ENCODE measurements at places on chromosomes 1 and 21. TPM values are rescaled to one million over a fixed set of nuclear protein-coding genes. Genes with fewer than 3 reads are reported as not detected.

The C1orf53 gene
- not detected for total RNA-seq

The FCRLA gene
- 6.6 TPM for total RNA-seq

GRCh38 chr1:91569411-91570119 lies 68.9 kb downstream of the CDC7 start:
- peaks cover 43% of the 10 kb centered on the region for H3K4me1 ChIP-seq
- DNase-seq, result peak; percentile 94
- H3K27me3 ChIP-seq, result no peaks in the 10 kb centered on the region

DNA sequence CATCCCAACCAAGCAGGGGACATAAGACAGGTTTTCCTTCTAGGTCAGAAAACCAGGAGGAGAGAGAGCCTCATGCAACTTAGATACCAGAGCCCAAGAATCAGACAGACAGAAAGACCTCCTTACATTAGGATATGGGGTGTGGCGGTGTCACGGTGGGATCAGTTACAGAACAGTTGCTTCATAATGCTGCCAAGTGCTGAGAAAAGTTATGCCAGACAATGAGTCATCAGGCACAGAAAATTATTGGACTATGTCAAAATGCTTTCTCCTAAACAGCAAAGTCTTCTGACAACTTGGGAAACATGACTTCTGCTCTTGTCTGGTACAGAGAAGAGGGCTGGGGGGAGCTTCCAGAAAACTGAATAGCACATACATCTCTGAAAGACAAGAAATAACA lies 1120.2 kb upstream of the TMPRSS15 start:
- no peaks in the 10 kb centered on the region for H3K4me1 ChIP-seq
- H3K4me3 ChIP-seq, result no peak overlapping the region
- no peak overlapping the region for H3K27ac ChIP-seq
- H3K27me3 ChIP-seq, result no peaks in the 10 kb centered on the region
- DNase-seq, result no peak
- no peaks in the 10 kb centered on the region for H3K36me3 ChIP-seq

GRCh38 chr1:54163573-54163972 lies 10.8 kb upstream of the CDCP2 start:
- DNase-seq, result no peak
- no peak overlapping the region for H3K4me3 ChIP-seq
- no peaks in the 10 kb centered on the region for H3K36me3 ChIP-seq
- no peaks in the 10 kb centered on the region for H3K27me3 ChIP-seq

GRCh38 chr1:55040933-55041494 lies 1.7 kb downstream of the PCSK9 start:
- H3K27me3 ChIP-seq, result peaks cover 48% of the 10 kb centered on the region
- H3K4me3 ChIP-seq, result peak overlapping the region; percentile 45
- no peak for DNase-seq
- H3K36me3 ChIP-seq, result no peaks in the 10 kb centered on the region
- H3K27ac ChIP-seq, result no peak overlapping the region

The GPR3 gene
- total RNA-seq, result 0.81 TPM

DNA sequence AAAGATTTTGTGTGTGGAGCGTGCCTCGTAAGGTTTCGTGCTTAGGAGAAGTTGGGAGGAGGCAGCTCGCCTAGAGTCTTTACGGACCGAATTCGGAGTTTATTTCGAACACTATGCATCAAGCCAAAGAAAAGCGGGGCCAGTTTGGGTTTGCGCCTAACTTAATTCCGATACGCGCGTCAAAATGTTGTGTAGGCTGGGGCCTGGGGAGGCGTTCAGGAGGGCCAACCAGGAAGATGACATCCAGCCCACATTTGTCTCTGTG lies 6.4 kb downstream of the FOXD2 start:
- H3K4me1 ChIP-seq, result peaks cover 19% of the 10 kb centered on the region
- no peak for DNase-seq
- H3K27me3 ChIP-seq, result peaks cover 97% of the 10 kb centered on the region
- H3K4me3 ChIP-seq, result peak overlapping the region; percentile 41
- H3K27ac ChIP-seq, result no peak overlapping the region

DNA sequence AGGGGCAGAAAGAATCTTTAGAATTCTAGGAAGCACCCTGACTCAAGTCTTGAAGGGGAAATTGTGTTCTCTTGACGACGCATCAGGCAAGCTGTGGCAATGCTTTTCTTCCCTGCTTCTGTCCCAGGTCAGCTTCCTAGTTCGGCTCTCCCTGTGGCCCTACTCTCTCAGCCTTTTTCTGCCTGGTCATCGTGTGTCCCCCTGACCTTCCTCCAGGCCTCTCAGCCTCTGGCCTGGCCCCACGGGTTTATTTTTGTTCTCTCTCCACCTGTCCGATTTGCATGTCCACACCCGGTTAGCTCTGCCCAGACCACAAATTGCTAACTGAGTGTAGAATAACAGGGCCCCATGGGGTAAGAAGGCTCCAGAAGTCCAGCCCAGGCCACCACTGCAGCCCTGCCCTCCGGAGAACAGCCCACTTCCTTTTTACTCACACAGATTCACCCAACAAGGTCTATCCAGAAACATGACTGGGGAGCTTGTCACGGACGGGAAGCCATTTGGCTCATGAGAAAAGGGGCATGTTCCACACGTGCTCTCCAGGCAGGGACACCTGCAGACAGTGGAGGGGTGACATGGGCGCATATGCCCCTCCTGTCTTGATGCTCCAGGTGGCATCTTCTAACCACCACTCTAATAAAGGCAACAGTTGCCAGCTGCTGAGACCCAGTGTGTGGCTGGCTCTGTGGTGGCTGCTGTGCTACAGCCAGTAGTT lies 9.8 kb downstream of the KCNN3 start:
- H3K36me3 ChIP-seq, result no peaks in the 10 kb centered on the region
- H3K27me3 ChIP-seq, result peaks cover 7% of the 10 kb centered on the region
- no peaks in the 10 kb centered on the region for H3K4me1 ChIP-seq
- no peak overlapping the region for H3K4me3 ChIP-seq

GRCh38 chr1:243269461-243269801 lies 13.6 kb downstream of the SDCCAG8 start:
- peaks cover 15% of the 10 kb centered on the region for H3K4me1 ChIP-seq
- H3K36me3 ChIP-seq, result peaks cover 13% of the 10 kb centered on the region
- H3K4me3 ChIP-seq, result no peak overlapping the region
- H3K27ac ChIP-seq, result no peak overlapping the region
- no peaks in the 10 kb centered on the region for H3K27me3 ChIP-seq

The GBP7 gene
- total RNA-seq, result not detected

DNA sequence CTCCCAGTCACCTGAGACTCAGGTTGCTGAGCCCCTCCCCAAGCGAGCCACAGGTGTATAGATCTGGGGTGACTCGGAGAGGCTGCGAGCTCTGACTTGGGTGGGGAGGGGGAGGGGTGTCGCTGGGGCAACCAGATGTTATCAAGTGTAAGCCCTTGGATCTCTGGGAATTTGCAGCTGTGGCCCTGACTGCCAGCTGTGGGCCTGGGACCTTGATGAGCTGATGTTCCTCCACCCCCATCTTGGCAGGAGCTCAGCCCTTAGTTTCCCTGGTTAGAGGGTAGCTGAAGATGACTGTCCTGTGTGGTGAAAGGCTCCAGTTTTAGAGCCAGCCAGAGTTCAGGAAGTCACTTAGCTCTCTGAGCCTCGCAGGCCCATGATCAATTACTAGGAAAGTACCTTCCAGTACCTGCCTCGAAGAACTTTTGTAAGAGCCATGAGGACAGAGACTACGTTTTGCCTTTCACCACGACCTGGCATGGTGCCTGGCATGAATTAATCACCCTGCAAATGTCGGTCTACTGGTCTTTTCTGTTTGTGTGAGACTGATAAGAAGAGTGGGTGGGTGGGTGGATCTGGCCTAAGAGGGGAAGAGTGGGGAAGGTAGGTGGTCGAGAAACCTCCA lies 55.8 kb downstream of the YARS1 start:
- peaks cover 93% of the 10 kb centered on the region for H3K4me1 ChIP-seq
- peak overlapping the region; percentile 28 for H3K4me3 ChIP-seq
- peak; percentile 85 for DNase-seq
- H3K36me3 ChIP-seq, result no peaks in the 10 kb centered on the region

DNA sequence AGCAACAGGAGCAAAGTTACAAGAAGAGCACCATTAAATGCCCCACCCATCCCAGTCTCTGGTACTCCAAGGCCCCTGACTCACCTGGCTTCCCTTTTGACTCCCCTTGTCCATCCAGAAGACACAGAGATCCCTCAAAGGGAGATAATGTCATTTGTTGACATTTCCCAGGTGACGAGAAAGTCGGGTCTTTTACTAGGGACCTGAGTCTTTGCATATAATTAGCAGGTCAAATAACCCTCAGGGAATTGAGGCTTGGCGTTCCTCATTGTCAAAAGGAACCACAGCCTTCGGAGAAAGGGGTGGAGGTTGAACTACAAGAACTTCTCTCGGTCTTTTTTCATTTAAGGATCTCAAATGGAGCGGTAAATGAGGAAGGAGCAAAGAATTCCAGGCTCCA lies 133.2 kb downstream of the PROX1 start:
- H3K27ac ChIP-seq, result no peak overlapping the region
- DNase-seq, result no peak
- no peaks in the 10 kb centered on the region for H3K36me3 ChIP-seq
- H3K4me1 ChIP-seq, result peaks cover 4% of the 10 kb centered on the region
- H3K4me3 ChIP-seq, result no peak overlapping the region

DNA sequence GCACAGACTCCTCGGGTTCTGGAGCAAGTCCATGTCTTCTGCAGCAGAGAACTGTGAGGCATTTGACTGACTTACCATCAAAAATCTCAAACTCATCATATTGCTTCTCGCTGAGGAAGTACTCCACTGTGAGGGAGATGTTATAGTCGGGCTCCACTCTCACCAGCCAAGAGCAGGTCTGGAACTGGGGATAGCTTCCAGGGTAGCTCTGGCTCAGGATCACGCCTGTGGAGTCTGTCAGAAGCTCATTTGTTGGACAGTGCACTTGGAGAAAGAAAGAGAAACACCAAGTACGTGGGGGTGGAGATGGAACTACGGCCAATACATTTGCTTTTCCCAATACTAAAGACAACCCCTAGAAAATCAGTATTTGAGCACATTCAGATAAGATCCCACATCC lies 111.1 kb downstream of the ZSCAN20 start:
- H3K27ac ChIP-seq, result no peak overlapping the region
- H3K4me3 ChIP-seq, result no peak overlapping the region
- H3K27me3 ChIP-seq, result no peaks in the 10 kb centered on the region
- no peak for DNase-seq

The C1QA gene
- 9.9 TPM for total RNA-seq

GRCh38 chr1:202343652-202344349 lies 2.1 kb upstream of the UBE2T start:
- H3K4me1 ChIP-seq, result peaks cover 7% of the 10 kb centered on the region
- no peak overlapping the region for H3K4me3 ChIP-seq
- H3K27me3 ChIP-seq, result no peaks in the 10 kb centered on the region
- no peak for DNase-seq
- no peak overlapping the region for H3K27ac ChIP-seq

GRCh38 chr1:29119121-29119929 lies 4.4 kb downstream of the TMEM200B start:
- peaks cover 8% of the 10 kb centered on the region for H3K36me3 ChIP-seq
- no peak overlapping the region for H3K27ac ChIP-seq
- peaks cover 31% of the 10 kb centered on the region for H3K4me1 ChIP-seq
- no peak for DNase-seq

- DNase-seq, result no peak
- H3K27ac ChIP-seq, result no peak overlapping the region
- no peak overlapping the region for H3K4me3 ChIP-seq
- H3K36me3 ChIP-seq, result no peaks in the 10 kb centered on the region
- H3K27me3 ChIP-seq, result no peaks in the 10 kb centered on the region
- H3K4me1 ChIP-seq, result no peaks in the 10 kb centered on the region
Observed at GRCh38 chr1:91476533-91477217, 24.0 kb upstream of the CDC7 start.

The PLEKHN1 gene
- 36.1 TPM for total RNA-seq

- peaks cover 23% of the 10 kb centered on the region for H3K4me1 ChIP-seq
- peak overlapping the region; percentile 76 for H3K27ac ChIP-seq
- H3K27me3 ChIP-seq, result no peaks in the 10 kb centered on the region
- H3K4me3 ChIP-seq, result peak overlapping the region; percentile 19
- no peaks in the 10 kb centered on the region for H3K36me3 ChIP-seq
- peak; percentile 86 for DNase-seq
Observed at GRCh38 chr1:59061876-59062275, 235.0 kb upstream of the FGGY start.

GRCh38 chr21:45153358-45154318 lies 79.3 kb downstream of the ADARB1 start:
- H3K27me3 ChIP-seq, result no peaks in the 10 kb centered on the region
- H3K36me3 ChIP-seq, result peaks cover 5% of the 10 kb centered on the region
- no peak overlapping the region for H3K4me3 ChIP-seq
- no peak overlapping the region for H3K27ac ChIP-seq
- peaks cover 16% of the 10 kb centered on the region for H3K4me1 ChIP-seq
- DNase-seq, result no peak

DNA sequence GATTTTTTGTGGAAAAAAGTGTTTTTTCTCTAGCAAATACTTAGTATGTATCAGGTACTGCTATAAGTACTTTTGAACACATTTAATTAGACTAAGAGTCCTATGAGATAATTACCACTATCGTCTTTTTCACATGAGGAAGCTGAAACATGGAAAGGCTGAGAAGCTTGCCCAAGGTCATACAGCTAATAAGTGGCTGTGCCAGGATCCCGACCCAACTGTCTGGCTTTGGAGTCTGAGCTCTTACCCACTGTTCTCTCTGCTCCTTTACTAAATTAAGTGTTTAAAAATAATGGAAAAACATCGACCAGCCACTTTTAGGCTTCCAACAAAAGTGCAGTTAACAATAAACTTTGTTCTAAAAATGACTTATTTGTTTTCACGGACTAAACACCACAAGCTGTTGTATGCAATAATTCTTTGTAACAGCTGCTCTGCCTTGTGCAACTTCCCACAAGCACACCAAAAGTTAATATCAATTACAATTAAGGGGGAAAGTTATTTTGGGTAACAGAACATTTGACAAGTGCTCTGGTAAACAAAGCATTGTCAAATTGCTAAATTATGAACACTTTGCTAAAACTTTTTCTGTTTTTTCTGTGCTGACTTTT lies 75.7 kb downstream of the CRB1 start:
- no peak for DNase-seq
- H3K4me1 ChIP-seq, result no peaks in the 10 kb centered on the region
- H3K4me3 ChIP-seq, result no peak overlapping the region
- no peaks in the 10 kb centered on the region for H3K27me3 ChIP-seq
- no peaks in the 10 kb centered on the region for H3K36me3 ChIP-seq

GRCh38 chr1:214377886-214378285 lies 96.9 kb downstream of the SMYD2 start:
- H3K4me3 ChIP-seq, result no peak overlapping the region
- DNase-seq, result no peak
- no peaks in the 10 kb centered on the region for H3K27me3 ChIP-seq
- no peaks in the 10 kb centered on the region for H3K4me1 ChIP-seq

The CRB1 gene
- total RNA-seq, result not detected

- H3K4me1 ChIP-seq, result no peaks in the 10 kb centered on the region
- H3K27ac ChIP-seq, result no peak overlapping the region
- no peak for DNase-seq
- no peak overlapping the region for H3K4me3 ChIP-seq
Observed at GRCh38 chr1:167328816-167329483, 108.3 kb downstream of the POU2F1 start.

The SLAMF6 gene
- not detected for total RNA-seq

DNA sequence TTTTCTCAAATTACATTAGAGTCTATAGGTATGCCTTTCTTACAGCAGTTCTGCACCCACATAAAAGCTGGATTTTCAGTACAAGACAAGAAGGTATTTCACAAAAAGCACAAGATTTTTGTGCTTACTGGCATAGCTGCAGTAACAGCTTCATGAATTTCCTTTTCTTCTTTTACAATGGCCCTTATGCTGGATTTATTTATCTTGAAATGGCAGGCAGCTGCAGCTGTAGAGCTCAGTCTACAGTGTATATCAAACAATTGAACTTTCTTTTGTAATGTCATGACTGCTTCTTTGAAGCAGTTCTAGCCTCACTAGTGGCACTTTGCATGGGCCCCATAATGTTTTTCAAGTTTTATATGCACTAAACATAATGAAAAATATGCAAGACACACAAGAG lies 510.2 kb downstream of the KCNT2 start:
- no peaks in the 10 kb centered on the region for H3K4me1 ChIP-seq
- no peaks in the 10 kb centered on the region for H3K27me3 ChIP-seq
- H3K36me3 ChIP-seq, result no peaks in the 10 kb centered on the region
- no peak overlapping the region for H3K4me3 ChIP-seq
- H3K27ac ChIP-seq, result no peak overlapping the region

The SPATA45 gene
- total RNA-seq, result not detected
